ENCODE measurements at places on chromosomes 1 and 21. TPM values are rescaled to one million over a fixed set of nuclear protein-coding genes. Genes with fewer than 3 reads are reported as not detected.

TSSK3 gene
- not detected for total RNA-seq

GPR25 gene
- total RNA-seq = 0.39 TPM

HTR6 gene
- total RNA-seq = not detected

ERICH3 gene
- not detected for total RNA-seq

SH2D1B gene
- not detected for total RNA-seq

BARHL2 gene
- total RNA-seq = not detected

DNA sequence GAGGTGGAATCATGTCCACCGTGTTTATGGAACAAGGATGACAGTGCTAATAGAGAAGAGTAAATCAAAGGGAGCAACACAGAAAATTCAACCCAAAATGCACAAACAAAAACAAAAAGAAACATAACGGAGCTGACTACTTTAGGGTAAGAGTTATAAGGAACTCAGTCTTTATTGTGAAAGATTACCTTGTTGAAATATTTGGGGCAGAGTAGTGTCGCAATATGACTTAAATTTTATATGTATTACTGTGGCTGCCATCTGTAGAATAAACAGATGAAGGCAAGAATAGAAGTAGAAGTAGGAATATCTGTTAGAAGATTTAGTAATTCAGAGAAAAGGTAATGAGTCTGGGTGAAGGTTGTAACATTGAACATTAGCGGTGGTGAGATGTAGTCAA, 913.9 kb downstream of the BRINP3 start:
- DNase-seq = no peak

GRCh38 chr1:198211696-198212095, 54.9 kb downstream of the NEK7 start:
- no peak for DNase-seq

- no peak for DNase-seq
Measured at GRCh38 chr1:150532860-150533259, 16.3 kb upstream of the ADAMTSL4 start.

DNA sequence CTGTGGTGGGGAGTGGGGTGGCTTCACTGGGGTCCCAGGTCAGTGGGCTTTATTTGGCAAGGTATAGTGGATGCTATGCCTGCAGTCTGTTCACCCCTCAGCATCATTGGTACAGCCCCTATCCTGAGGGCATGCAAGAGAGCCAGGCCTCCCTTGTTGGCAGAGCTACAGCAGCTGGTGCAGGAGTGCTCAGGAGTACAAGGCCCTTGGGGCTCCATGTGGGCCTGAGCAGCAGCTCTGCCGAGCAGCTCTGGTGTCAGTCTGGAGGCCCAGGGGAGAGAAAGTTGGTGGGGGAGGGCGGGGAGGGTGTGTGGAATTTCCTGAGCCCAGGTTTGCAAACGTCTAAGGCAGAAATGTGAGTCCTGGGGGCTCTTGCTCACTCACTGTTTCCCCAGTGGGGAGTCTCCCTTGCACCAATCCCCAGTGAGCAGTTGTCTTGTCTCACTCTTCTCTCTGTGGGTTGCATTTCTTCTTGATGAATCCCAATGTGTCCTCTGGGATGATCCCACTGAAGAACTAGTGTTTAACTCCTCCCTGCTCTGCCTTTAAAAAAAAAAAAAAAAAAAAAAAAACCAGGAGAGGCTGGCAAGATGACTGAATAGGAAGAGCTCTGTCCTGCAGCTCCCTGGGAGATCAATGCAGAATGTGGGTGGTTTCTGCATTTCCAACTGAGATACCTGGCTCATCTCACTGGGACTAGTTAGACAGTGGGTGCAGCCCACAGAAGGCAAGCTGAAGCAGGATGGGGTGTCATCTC, 39.5 kb upstream of the CYP4X1 start:
- DNase-seq = no peak
